ENCODE measurements at places on chromosomes 6 and 20.

GRCh38 chr6:46204880-46205650 is 34.3 kb upstream of the ENPP5 start:
- no peak for DNase-seq

GRCh38 chr6:31830886-31831335 is 3.4 kb downstream of the HSPA1B start:
- DNase-seq, result no peak

GRCh38 chr6:142187209-142187608 is 40.1 kb downstream of the VTA1 start:
- DNase-seq, result peak; percentile 30

DNA sequence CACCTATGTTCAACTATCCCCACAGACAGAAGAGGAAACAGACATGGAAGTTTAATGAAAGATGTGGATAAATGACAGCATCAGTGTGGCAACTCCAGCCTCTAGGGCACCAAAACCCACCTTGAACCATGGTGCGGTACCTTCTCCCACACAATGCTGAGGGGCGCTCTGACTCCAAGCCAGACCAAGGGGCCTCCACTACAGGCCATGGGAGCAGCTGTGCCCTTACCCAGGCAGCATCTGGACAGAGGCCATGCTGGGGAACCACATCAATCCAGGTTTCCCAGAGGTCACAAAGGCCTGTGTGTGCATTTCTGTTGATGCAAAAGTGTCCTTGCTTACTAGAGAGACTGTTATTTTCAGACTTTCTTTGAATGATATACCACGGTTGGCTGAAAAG is 4.1 kb downstream of the PRR18 start:
- no peak for DNase-seq

DNA sequence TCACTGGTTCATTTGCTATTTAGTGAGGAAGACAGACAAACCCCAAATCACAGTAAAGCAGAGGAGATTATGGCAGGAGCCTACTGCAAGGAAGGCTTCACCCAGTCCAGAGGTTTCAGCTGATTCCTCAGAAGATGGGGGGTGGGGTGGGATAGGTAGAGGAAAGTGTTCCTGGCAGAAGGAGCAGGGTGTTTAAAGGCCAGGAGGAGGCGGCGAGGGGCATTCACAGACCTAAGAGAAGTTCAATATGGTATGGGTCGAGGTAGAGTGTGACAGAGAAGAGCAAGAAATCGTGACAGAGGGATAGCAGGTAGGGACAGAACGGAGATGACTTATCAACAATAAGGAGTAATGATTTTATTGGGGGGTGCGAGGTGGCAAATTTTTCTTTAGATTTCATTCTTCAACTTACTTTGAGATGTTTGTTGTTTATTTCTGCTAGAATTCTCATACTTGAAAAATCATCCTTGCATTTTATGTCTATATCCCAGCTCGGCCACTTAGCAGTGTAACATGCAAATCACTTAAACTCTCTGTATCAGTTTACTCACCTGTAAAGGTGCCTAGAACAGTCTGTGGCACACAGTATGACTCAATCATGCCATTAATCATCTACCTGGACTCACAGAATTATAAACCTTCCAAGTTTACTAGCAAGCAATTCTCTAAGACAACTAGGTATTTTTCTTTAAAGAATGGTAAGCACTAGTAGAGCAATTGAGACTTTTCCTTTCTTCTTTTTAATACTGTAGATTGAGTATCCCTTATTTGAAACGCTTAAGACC is 176.7 kb downstream of the REV3L start:
- no peak for DNase-seq

DNA sequence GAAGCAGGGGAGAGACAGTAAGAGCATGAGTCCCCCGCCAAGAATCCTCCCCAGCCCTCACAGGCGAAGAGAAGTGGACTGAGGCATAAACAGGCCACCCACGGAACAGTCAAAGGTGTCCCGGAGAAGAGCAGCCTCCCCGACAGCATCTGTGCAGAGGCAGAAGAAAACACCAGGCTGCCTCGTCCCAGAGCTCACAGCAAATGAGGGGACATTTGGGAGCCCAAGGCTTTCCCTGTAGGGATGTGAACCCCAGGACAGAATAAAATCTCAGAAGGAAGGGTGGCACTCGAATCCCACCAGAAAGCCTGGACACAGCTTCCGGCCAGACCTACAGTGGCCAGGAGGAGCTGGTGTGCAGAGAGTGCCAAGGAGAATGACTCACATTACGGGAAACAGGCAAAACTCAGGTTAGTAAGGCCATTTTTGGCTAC is 90.4 kb downstream of the DLL1 start:
- DNase-seq, result no peak

- no peak for DNase-seq
Observed at GRCh38 chr20:58374027-58374850, 14.8 kb upstream of the VAPB start.

- no peak for DNase-seq
Observed at GRCh38 chr6:9623228-9623832, 791.5 kb downstream of the TFAP2A start.

DNA sequence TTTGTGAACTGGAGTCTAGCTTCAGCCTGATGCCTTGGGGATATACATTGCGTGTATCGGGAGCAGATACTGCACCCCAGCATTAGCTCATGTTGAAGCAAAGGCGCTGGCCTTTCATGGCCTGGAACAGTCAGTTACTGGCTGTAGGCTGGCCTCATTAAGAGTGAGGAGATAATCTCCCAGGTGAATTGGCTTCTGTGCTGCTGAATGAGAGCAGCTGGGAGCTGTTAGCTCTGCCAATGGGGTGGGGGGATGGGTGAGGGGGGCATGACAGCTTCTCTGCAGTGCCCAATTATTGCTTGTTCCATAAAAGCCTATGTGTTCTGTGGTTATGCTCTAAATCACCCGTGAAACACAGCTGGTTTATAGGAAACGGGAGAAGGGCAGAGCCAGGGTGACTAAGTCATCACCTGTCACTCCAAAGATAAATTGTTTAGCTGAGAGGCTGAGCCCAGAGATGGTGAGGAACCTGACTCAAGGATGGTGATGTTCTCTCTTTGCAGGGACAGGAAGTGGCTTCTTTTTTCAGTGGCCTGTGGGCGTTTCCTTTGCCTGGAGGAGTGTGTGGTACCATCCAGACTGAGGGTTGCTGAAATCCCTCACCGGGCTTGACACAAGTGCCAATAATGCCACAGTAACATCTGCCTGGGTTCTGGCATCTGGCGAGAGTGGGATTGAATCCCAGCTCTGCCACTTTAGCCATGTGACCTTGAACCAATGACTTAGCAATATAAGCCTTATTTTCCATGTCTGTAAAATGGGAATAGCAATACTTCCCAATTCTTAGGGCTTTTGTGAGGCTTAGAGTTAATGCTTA is 170.8 kb downstream of the BCAS1 start:
- DNase-seq, result peak; percentile 79

DNA sequence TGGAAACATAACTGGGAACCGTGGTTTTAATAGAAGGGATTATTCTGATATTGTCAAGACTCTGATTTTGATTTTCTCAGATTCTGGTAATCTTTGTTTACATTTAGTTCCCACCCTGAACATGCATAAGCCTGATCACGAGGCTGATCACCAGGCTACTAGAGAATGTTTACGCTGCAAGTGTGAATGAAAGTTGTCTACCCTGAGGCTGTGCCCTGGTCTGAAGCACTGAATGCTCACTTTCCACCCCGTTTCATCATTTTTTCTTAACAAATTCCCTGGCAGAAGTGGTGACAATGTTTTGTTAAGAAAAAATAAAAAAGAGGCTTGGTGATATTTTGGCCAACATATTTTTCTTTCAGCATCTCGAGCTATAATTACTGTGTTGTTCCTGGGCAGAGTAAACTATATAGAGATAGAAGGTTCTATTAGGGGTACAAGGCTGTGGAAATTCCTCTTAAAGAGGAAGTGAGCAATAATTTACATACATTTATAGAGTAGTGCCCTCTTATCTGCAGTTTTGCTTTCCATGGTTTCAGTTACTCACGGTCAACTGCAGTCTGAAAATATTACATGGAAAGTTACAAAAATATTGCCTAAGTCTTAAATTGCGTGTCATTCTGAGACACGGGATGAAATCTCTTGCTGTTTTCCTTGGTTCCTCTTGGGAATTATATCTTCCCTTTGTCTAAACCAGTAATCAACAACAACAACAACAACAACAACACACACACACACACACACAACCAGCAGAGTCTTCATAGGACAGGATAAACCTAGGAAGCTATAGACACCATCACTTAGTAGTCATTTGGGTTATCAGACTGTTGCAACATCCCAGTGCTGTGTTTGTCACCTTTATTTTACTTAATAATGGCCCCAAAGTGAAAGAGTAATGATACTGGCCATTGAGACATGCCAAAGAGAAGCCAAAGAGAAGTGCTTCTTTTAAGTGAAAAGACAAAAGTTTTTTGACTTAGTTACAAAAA is 566.6 kb upstream of the CITED2 start:
- DNase-seq, result no peak

DNA sequence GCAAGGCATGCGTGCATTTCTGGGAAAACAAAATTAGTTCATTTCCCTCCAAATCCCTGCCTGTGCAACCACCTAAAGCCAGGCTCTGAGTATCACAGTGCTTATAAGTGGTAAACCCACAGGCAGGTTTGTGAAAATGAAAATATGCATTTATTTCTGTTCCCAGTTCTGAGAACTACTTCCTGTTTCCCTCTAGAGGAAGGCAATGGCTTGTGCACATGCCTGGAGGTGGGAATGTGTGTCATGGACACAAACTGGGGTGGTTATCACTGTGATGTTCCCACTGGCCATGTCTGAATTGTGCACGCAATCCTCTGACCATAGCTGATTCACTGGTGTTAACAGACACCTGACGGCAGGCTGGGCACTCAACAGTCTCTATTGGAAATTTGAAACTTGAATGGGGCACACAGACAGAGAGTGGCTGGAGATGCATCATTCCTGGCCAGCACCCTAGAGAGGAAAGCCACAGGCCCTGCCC is 26.3 kb downstream of the FAM110A start:
- DNase-seq, result no peak

DNA sequence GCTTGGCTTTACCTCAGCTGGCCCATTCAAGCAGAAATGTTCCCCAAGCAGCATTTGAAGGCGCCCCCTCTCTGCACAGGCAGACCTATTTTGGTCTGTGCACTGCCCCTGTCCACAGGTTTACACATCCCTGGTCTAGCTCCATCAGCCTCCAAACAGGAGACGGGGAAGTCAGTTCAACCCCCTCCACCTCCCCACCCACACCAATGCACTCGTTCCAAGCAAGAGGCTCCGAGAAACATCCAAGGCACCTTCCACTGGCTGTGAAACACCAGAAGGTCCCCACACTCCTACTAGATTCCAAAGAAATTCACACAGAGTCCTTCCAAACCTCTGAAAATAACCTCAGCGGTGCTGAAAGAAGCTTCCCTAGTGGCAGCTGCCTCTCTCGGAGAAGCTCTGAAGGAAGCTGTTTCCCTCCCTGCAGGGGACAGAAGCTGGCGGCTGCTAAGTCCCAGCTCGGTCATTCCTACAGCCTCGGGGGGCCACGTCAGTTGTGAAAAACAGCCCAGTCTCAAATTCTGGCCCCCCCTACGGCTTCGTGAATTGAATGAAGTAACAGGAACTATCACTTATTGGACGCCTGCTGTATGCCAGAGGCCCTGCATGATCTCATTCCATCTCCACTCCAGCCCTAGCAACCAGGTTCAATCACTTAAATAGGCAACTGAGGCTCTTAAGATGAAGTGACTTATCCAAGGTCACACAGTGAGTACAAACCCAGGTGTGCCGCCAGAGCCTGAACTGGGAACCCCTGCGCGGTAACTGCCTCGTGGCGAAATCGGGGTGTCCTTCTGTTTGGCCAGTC is 815 bp downstream of the SPATA2 start:
- DNase-seq, result peak; percentile 25

GRCh38 chr6:88377976-88378568 is 211.9 kb upstream of the CNR1 start:
- no peak for DNase-seq

DNA sequence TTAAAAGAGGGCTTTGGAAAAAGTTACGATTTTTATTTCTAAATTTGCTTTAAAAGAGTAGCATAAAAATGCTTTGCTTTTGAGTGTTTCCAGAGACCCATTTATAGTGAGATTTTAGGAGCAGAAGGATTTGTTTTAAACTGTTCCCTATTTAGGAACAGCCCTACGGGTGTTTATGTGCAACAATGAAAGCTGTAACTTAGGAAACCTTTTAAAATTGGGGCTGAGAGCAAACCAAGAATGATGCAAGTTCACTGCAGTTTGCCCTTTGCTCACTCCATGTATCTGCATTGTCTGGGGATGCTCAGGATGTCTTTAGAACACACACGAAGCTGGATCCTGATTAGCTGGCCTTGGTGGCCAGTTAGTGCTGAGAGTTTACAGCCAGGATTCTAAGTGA is 40.9 kb downstream of the GHRH start:
- DNase-seq, result no peak

- DNase-seq, result no peak
Observed at GRCh38 chr6:30067460-30068139, 602 bp downstream of the PPP1R11 start.

- DNase-seq, result peak; percentile 46
Observed at GRCh38 chr6:144263786-144264185, 21.3 kb upstream of the UTRN start.

DNA sequence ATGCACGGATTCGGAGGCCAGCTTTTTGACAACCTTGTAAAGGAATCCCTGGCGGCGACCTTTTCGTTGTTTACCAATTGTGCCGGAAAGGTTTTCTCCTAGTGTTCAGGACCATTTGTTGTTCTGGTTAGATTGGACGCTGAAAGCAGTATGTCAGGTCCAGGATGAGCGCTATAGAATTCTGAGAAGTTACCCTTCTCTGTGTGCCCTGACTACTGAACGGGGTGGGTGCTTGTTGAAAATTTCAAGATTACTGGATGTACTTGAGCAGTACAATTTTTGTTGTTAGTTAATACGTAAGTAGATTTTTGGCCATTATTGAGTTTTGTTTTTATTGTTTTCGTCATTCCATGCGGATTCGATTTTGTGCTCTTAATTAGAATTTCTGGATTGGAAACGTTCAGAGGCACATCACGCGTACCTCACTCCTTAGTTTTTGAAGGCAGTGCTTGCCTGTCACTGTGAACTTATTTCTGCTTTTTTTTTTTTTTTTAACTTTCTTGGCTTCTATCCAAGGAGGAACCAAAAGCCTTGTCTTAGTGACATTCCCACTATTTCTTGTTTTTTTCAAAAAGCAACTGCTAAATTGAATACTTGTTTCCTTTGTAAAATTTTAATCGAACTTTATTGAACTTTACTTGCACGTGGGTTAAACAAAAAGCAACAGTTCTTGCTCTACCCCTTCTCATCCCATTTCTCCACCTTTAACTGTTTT is 898 bp downstream of the XRN2 start:
- no peak for DNase-seq

DNA sequence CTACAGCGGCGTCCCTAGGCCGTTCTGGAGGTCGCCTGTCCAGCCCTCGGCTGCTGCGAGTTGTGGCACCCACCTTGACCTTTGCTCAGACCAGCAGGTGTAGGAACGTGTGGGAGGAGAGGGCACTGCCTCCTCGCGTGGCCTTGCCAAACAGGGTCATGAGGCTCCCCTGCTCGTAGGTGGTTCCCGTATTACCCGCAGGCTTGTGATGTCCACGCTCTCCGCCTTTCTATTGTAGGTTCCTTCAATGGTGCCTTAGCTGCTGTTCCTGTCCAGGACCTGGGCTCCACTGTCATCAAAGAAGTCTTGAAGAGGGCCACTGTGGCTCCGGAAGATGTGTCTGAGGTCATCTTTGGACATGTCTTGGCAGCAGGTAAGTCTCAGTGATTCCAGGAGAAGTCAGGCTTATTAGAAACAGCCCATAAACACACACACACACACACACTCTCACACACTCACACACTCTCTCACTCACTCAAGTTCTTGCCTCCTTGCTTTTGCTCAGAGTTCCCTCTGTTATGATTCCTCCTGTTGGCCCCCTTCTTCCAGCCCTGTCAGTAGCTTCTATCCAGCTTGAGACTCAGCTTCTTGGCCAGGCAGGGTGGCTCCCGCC is 942 bp downstream of the ACAT2 start:
- no peak for DNase-seq

- no peak for DNase-seq
Observed at GRCh38 chr6:110484321-110484720, 7.9 kb upstream of the SLC22A16 start.

All from fibroblast of skin of back (primary cell).